ENCODE measurements at places on chromosomes 5 and 9. TPM values are rescaled to one million over a fixed set of nuclear protein-coding genes. Genes with fewer than 3 reads are reported as not detected.

PCDH12 gene
- 0.78 TPM for total RNA-seq

SLCO6A1 gene
- not detected for total RNA-seq

ARID3C gene
- total RNA-seq = 0.18 TPM

ACOT12 gene
- not detected for total RNA-seq

CSF2 gene
- 4.3 TPM for total RNA-seq

SH2D3C gene
- 70.4 TPM for total RNA-seq

TBC1D13 gene
- total RNA-seq = 18.6 TPM

PHYHD1 gene
- 1.4 TPM for total RNA-seq

CCNO gene
- not detected for total RNA-seq

PTPN3 gene
- total RNA-seq = not detected

MUSK gene
- total RNA-seq = not detected

PPP2R2B gene
- 0.48 TPM for total RNA-seq

DDX4 gene
- 0.51 TPM for total RNA-seq

FLT4 gene
- total RNA-seq = 1.4 TPM

CA9 gene
- 0.24 TPM for total RNA-seq

UIMC1 gene
- total RNA-seq = 56.0 TPM

ROR2 gene
- total RNA-seq = 0.07 TPM

CYLC2 gene
- not detected for total RNA-seq

SLC4A9 gene
- 0.68 TPM for total RNA-seq

RANBP17 gene
- not detected for total RNA-seq

FBN2 gene
- total RNA-seq = not detected

Measured in activated naive CD4-positive, alpha-beta T cell treated with anti-CD3 and anti-CD28 coated beads, Interleukin-2, amount 10 ng/mL, durations not matched to agents 5 hours and 36 hours (primary cell).